ENCODE measurements at places on chromosomes 5 and 9.

DNA sequence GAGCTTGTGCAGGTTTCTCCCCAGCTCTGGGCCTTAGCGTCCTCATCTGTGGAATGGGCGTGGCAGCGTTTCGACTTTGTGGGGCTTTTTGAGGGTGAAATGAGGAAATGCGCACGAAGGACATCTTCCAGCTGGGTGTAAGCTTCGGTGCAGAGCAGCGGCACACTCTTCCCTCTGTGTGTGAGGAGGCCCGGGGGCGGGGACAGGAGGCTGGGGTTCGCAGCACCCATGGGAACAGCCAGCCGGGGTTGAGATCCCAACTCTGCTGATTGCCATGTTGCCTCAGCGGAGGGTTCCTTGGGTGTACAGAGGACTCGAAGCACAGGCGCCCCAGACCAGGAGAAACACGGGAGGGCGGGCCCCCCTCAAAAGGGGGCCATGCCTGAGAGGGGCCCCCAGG, 265.6 kb downstream of the NSG2 start:
- no peak for DNase-seq

DNA sequence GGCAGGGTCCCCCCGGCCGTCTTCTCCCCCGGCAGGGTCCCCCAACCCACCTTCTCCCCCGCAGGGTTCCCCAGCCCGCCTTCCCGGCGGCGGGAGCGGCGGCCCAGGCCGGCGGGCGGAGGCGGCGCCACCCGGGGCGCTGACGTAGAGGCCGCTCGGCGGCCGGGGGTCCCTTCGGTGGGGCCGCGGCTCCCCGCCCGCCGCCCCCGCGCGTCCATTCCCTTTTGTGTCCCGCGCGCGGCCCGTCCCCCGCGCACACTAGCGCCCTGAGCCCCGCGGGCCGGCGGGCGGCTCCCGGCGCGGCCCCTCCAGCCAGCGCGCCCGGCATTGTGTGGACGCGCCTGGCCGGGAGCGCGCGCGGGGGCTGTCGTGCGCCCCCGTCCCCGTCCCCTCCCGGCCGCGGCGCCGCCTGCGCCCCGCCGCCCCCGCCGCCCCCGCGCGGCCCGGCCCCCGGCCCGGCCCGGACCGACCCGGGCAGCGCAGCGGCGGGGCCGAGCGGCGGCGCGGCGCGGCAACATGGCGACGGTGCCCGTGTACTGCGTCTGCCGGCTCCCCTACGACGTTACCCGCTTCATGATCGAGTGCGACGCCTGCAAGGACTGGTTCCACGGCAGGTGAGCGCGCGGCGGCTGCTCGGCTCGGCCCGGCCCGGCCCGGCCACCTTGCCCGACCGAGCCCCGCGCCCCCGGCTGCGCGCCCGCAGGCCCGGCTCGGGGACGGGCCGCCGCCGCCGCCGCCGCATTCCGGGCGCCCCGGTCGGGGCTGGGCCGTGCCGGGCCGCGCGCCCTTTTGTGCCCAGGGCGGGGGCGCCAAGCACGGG, at the start of gene PHF2:
Gene PHF2 (plus strand): TSS at position 327 of the 820 bp plus-strand sequence. CDS start 190 bp downstream, at position 517.
- no peak for DNase-seq

DNA sequence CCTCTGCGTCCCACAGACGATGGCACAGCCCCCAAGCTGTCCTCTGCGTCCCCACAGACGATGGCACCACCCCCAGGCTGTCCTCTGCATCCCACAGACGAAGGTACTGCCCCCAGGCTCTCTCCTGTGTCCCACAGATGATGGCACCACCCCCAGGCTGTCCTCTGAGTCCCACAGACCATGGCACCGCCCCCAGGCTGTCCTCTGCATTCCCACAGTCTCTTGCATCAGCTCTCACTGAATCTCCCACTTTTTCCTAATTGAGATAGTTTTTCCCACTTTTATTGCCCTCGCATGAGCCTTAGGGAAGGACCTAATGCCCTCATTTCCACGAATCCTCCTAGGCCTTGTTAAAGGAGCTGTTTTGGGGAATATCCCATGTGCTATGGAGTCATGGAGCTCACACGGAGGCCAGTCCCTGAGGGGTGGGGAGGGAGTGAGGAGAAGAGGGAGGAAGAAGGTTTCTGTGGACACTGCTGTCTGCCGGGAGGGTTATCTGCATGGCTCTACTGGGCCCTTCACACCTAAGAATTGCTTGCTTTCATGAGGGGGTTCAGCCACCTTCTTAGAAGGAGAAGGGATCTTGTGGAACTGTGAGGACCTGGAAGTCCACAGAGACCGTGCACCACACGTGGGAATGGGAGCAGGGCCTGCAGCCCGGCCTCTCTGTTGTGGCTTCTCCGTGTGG, 58.2 kb upstream of the PTCH1 start:
- no peak for DNase-seq

- no peak for DNase-seq
These were observed 486.8 kb upstream of the WWC1 start for GRCh38 chr5:167804512-167805220.

DNA sequence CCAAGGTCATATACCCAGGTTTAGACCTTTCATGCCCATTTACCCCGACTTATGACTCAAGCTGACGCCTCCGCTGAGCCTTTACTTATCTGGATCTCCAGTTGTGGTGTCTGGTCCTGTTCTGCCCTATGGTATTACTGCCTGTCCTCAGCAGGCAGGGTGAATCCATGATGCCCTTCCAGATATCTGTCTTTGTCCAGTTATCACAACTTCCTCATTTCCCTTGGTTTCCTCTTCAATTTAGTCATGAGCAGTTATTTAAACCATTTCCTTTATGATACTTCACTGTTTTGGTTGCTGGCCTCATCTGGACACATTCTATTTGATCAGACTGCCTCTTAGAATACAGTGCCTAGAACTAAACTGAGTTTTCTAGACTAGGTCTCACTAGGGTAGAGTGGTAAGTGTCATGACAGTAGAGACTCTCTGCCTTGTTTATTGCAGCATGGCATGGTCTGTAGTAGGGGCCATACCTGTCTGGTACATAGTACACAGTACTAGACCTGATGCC, 93.3 kb downstream of the MELK start:
- DNase-seq: no peak

GRCh38 chr9:137982200-137982599, 104.6 kb downstream of the CACNA1B start:
- no peak for DNase-seq

DNA sequence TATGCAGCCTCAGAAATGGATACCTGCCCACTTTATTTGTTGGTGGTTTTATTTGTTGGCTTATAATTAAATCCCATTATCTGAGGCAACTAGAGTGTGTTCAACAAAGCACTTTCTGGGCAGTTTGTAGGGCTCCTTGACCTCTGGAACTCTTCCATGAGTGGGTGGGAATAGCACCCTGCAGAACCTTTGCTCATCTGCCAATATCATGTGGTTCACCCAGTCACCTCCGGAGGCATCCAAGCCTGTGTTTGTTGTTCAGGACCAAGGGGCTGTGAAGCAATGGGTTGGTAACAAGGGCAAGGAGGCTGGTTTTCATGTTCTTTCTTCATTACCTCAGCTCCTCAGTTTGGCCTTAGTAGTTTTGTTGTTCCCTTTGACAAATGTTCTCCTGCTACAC, 314.0 kb downstream of the NDUFS4 start:
- DNase-seq: no peak

GRCh38 chr5:14741131-14741530, 76.6 kb downstream of the OTULIN start:
- DNase-seq: no peak

GRCh38 chr5:172276214-172276613, 7.3 kb downstream of the UBTD2 start:
- no peak for DNase-seq

GRCh38 chr5:124234770-124235562, 511.5 kb downstream of the ZNF608 start:
- no peak for DNase-seq

GRCh38 chr5:145934276-145934675, 2.1 kb upstream of the SH3RF2 start:
- DNase-seq: no peak

- DNase-seq: no peak
These were observed 19.3 kb downstream of the PGGT1B start for GRCh38 chr5:115243412-115243811.

DNA sequence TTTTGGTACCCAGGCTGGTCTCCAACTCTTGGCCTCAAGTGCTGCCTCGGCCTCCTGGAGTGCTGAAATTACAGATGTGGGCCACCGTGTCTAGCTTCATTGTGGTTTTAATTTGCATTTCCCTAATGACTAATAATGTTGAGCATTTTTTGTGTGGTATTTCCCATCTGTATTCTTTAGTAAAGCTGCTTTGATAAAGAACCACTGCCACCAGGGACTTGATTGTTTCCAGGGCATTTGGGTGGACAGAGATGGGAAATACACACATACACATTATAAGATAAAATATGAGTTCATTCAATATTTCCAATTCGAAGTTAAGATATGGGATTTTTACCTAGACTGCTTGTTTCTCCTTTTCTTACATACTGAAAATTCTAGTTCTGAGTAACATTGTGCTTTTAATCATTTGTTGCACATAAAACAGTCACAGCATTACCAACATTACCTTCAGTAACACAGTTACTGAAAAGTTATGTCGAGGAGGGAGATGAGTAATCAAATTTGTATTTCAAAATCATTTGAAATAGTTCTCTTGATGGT, 28.9 kb downstream of the HABP4 start:
- no peak for DNase-seq

- DNase-seq: no peak
These were observed 60.3 kb upstream of the NEK6 start for GRCh38 chr9:124197177-124198095.

- DNase-seq: no peak
These were observed 39.2 kb upstream of the PCA3 start for GRCh38 chr9:76725011-76725546.

DNA sequence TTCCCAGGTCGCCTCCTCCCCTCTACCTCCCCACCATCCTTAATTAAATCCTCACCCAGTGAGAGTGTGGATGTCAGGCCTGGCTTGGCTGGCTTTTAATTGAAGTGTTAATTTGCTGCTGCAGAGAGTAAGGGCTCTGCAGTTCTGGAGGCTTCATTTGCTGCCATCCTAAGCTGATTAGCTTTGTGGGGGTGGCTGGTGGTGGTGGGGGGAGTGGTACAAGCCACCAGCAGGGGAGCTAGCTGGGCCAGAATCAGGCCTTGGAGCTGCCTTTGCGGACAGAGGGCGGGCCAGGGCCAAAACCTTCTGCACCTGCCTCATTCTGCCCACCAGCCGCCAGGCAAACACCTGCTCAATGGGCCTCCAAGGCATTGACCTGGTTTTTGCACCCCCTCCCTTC, 26.8 kb upstream of the TIFAB start:
- DNase-seq: no peak

Data from CD4-positive, alpha-beta T cell treated with Interleukin-6 at 100 ng/mL for 8 hours (primary cell).